ENCODE measurements at places on chromosomes 16 and 17.

DNA sequence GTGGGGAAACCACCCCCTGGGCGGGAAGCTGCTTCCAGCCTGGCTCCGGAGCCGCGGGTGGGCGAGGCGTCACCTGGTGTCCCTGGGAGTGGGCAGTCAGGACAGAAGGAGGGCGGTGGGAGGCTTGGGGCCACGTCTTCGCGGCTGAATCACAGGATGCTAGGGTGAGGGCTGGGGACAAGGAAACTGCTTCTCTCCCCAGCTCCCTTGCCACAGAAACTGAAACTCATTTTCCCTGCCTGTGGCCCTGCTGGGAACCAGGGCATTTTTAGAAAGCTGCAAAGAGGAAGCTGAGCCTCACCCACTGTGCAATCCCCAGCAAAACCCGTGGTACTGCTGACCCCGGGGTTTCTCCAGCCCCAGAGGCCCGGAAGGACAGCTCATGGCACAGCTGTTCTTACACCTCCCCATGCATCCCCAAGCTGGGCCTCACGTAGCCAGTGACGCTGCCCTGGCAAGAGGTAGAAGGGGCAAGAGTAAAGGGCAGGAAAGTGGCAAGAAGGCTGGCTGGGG, 8.2 kb downstream of the RHBDF2 start:
- DNase-seq = no peak

DNA sequence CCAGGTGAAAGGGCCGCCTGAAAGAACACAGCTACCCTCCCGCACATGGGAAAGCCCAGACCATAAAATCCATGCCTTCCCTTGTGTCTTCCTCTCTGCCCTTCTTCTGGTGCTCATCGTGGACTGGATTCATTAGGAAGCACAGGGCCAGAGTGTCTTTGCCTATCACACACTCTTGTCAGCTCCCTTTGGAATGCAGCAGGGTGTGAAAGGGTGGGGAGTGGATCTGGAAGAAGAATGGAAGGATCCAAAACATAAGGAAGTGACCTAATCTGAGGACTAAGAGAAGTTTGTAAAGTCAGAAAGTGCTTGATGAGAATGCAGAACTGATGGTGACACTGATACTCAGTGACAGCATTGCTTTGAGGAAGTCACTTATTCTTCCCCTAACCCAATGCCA, 1147.3 kb upstream of the GOT2 start:
- no peak for DNase-seq

DNA sequence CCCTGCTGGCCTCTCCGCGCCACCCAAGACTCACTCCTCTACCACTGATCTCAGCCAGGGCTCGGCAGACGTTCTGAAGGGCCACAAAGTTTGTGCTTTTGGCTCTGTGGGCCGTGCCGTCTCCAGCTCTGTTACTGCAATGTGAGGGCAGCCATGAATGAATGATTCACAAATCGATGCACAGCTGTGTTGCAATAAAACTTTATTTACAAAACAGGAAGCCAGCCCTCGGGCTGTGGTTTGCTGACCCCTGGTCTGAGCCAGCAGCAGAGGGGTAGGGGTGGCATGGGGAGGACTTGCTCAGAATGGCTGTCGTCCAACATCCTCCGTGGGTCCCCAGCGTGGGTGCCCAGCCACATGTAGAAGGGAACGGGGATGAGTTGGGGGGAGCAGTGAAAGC, 63.0 kb upstream of the PVALEF start:
- no peak for DNase-seq

- DNase-seq = no peak
Measured at GRCh38 chr16:87441886-87442580, 49.9 kb downstream of the MAP1LC3B start.

GRCh38 chr16:68491576-68491950, 43.3 kb upstream of the SMPD3 start:
- no peak for DNase-seq

All from forelimb muscle (tissue), 1 donor.